ENCODE measurements at places on chromosomes 16 and 17. TPM values are rescaled to one million over a fixed set of nuclear protein-coding genes. Genes with fewer than 3 reads are reported as not detected.

Gene KRTAP4-4
- polyA plus RNA-seq: not detected

Gene PTX4
- not detected for polyA plus RNA-seq

Gene KPNB1
- 259 TPM for polyA plus RNA-seq

Gene HLF
- polyA plus RNA-seq: 7.2 TPM

Gene BAIAP3
- polyA plus RNA-seq: 5.9 TPM

Gene CCL5
- 1.4 TPM for polyA plus RNA-seq

GRCh38 chr17:72931163-72931562, 161.3 kb downstream of the SLC39A11 start:
- no peak for DNase-seq

GRCh38 chr17:34423978-34424813, 61.2 kb upstream of the CCL1 start:
- no peak for DNase-seq

GRCh38 chr16:8935989-8936388, 27.7 kb downstream of the USP7 start:
- no peak for DNase-seq

GRCh38 chr17:72118335-72119076, 2.3 kb upstream of the SOX9 start:
- peak; percentile 88 for DNase-seq

GRCh38 chr17:67902511-67903231, 77.4 kb downstream of the BPTF start:
- no peak for DNase-seq

GRCh38 chr17:35449371-35449931, 885 bp upstream of the SLFN13 start:
- peak; percentile 54 for DNase-seq

DNA sequence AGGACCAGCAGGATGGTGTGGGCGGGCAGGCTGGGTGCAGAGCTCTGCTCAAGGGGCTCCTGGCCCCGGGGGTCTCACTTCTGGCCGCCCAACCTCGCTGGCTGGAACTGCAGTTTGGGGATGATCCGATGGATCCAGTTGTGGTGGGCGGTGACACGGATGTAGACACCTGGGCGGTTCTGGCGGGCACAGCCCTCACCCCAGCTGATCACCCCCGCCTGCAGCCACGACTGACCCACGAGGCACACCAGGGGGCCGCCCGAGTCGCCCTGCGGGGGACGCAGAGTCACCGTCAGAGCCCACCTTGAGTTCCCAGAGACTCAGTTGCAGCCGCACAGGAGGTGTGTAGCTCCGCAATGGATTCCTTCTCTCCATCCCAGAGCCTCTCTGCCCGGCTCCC, 7.5 kb downstream of the PRSS27 start:
- no peak for DNase-seq

- no peak for DNase-seq
Measured at GRCh38 chr16:70772493-70772892, 28.5 kb downstream of the VAC14 start.

GRCh38 chr16:57533431-57534336, 2.7 kb downstream of the CCDC102A start:
- DNase-seq: no peak

DNA sequence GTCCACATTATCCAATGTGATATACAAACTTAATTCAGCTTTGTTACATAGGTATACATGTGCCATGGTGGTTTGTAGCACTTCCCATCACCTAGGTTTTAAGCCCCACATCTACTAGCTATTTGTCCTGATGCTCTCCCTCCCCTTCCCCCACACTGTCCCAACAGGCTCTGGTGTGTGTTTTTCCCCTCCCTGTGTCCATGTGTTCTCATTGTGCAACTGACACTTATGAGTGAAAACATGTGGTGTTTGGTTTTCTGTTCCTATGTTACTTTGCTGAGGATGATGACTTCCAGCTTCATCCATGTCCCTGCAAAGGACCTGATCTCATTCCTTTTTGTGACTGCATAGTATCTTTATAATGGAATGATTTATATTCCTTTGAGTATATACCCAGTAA, 196.7 kb downstream of the CDH11 start:
- DNase-seq: no peak

DNA sequence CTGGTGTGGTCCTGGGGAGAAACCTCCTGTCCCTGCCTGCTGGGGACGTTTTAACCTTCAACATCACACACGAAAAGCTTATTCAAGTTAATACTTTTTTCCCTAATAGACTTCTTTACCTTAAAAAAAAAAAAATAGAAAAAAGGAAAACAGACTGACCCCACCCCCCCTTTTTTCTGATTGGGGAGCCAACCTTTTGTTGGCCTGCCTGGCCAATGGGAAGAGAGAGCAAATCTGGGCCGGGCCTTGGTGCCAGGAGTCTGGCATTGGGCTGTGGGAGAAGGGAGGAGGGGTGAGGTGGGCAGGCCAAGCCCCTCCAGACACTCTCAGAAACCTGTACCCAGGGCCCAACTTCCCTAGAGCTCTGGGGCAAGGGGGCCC, 3.0 kb downstream of the CBX8 start:
- no peak for DNase-seq

- DNase-seq: no peak
Measured at GRCh38 chr16:49580751-49581303, 207.2 kb downstream of the C16orf78 start.

DNA sequence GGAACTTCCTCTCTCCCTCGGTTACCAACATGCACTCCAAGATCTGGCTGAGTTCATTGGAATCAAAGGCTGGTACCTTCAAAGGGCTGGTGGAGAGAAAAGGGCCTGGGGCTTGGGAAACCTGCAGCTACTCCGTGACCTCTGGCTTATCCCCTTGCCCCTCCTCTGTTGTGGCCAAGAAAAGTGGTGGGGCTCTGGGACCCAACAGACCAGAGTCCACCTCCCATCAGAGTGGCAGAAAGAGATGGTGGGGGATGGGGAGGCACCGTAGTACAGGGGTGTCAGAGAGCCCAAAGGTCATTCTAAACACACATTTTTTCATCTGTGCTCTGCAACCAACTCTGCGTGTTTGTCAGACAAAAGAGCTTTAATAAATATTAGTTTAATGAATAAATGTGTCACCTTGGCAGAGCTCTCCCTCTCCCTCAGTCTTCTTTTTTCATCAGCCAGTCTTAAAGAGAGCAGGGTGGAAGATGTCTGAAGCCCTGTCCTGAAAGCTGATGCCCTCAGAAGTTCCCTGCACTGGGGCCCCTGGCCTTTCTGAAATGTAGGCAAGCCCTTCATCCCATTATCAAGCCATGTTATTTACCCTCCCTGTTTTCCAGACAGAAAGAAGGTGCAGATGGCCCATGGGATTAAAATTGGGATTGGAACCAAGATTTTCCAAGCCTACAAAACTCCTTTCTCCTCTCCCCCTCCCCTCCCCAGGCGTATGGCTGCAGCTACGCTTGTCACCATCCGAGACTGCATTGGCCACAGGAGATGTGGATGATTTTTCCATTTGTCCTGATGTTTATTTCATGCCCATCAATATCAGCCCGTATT, 227.3 kb downstream of the CCDC182 start:
- no peak for DNase-seq

- no peak for DNase-seq
Measured at GRCh38 chr17:70869402-70870085, 700.2 kb downstream of the KCNJ2 start.

GRCh38 chr17:59874376-59874775, 18.4 kb downstream of the TUBD1 start:
- no peak for DNase-seq

DNA sequence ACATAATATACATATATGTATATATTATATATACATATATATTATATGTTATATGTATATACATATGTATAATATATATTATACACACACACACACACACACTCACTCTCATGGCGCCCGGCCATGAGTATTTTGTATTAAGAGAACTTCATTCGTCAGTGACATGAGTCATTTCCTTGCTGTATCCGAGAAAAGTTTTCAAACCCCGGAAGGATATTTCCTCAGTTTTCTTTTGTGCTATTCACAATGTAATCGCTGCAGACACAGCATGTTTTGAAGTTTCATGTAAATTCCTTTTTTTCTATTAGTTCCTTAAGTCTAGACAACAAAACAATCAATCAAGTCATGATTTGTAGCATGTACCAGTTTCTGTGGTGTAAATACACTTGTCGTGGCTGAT, 33.3 kb downstream of the OR1D5 start:
- DNase-seq: no peak

GRCh38 chr16:29809850-29810698, 1.9 kb upstream of the PRRT2 start:
- DNase-seq: no peak

DNA sequence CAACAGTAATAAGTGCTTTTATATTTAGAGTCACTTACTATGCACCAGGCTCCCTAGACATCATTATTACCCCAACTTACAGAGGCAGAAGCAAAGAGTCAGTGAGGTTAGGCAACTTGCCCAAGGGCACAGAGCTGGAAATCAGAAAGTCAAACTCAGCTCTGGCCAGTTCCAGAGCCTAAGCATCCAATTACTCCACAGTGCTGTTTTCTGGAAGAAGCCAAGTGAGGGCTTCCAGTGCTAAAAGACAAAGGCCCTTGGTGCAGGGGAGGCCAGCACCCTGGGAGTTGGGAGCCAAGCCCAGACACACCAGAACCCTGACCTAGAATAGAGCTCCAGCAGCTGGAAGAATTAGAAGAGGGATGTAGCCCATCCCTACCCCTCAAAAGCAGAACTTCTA, 40.2 kb downstream of the C17orf67 start:
- DNase-seq: no peak

GRCh38 chr16:68800257-68800875, 43.0 kb upstream of the TANGO6 start:
- DNase-seq: peak; percentile 87

GRCh38 chr16:54316095-54316889, 29.7 kb upstream of the IRX3 start:
- no peak for DNase-seq

DNA sequence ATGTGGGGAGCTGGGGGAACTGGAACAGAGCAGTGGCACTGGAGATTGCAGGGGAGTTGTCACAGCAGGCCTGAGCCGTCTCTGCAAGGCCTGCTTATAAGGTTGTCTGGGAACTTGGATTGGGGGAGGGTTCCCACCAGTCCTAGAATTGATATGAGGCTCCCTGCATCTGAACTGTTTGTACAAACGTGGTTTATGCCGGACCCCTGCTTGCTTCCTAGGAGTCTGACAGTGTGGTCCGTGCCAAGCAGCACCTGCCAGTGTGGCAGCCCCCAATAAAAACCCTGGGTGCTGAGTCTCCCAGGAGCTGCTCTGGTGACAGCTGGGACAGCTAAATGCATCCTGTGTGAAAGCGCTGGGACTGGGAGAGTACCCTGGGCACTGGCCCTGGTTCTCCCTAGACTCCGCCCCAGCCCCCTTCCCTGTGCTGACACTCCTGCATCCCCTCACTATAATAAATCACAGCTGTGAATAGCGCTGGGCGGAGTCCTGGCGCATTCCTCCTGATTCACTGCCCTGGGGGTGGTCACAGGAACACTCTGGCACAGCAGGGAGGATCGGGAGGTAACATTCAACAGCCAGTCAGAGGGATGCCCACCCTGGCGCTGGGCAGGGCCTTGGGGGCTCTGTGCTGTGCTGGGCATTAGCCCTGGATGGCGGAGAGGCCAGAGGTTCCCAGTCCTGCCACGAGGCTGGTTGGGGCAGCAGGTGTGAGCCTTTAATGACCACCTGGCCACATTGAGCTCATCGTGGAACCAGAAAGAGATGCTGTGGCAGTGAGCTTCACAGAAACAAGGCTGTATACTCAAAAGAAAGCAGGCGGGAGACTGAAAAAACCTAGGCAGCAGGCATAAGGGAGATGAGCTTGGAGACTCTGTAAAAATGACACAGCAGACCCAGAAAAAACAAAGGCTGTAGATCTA, 45.6 kb downstream of the RMI2 start:
- DNase-seq: no peak

GRCh38 chr17:44268709-44269534, 987 bp upstream of the SLC4A1 start:
- DNase-seq: no peak

DNA sequence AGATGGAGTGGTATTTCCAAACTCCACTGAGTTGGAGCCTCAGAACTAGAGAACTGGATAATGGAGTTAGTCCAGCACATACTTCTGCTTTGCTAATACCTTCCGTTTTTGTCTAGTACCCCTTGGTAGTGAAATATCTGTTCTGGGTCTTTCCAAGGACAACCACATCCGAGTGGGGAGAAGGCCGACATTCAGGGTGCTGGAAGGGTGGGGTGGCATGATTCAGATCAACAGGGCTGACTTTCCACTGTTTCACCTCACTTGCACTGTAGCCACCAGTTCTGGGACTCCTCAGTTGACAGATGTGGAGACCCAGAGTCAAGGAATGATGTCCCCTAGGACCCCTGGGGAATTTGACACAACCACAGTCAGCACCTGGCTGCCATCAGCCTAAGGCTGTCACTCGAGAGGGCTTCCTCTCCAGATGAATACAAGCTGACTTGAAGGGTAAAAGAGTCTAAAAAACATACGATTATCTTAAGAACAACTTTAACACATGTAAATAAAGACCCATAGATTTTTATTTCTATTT, 84.8 kb upstream of the HNF1B start:
- DNase-seq: no peak

DNA sequence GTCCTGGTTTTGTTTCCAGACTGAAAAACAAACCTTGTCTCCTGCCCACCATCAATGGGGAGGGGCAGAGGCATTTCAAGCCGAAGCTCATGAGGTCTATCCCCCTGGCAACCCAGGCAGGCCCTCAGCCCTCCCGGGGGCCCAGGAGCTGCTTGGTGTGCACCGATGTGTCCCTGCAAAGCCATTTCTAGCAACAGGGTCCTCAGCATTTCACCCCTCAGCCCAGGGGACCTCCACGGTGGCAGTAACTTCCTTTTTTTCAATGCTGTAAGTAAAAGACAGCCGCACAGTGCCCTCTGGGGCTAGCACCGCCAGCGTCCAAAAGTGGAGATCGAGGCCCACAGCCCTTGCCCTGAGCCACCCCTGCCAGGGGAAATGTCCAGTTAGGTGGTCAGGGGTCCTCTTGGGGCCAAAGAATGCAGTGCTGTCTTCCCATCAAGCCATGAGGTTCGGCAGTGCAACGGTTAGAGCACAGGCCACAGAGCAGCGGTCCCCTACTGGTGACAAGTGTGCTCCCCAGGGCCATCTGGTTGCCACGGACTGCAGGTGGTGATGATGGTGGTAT, 79.9 kb downstream of the LITAF start:
- DNase-seq: no peak

DNA sequence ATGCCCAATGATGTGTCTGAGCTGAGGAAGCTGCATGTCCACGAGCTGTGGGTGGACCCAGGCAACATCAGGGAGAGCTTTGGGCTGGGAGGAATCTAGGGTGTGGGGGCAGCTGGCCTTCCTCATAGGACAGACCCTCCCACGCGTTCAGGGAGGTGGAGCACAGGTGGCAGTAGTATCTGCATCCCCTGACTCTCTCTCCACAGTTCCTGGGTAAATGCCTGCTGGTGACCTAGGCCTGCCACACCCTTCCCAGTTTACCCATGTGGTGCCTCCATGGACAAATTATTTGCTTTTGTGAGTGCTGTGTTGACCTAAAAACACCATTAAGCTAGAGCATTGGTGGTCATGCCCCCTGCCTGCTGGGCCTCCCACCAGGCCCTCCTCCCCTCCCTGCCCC, 3.2 kb downstream of the HBM start:
- DNase-seq: no peak

- no peak for DNase-seq
Measured at GRCh38 chr16:84597931-84598351, 19.9 kb downstream of the COTL1 start.

GRCh38 chr16:31440516-31441184, 1.9 kb downstream of the ZNF843 start:
- no peak for DNase-seq

- no peak for DNase-seq
Measured at GRCh38 chr16:57999971-58000705, at the start of gene ZNF319. Gene ZNF319, minus strand, starts transcription at chr16:58000672. Its CDS starts 2,407 bp downstream, at chr16:57998265.

Data from renal pelvis (tissue), 12 donors.